Glutamatergic neuron (in vitro differentiated cells): ENCODE measurements at places on chromosomes 7 and 10.

DNA sequence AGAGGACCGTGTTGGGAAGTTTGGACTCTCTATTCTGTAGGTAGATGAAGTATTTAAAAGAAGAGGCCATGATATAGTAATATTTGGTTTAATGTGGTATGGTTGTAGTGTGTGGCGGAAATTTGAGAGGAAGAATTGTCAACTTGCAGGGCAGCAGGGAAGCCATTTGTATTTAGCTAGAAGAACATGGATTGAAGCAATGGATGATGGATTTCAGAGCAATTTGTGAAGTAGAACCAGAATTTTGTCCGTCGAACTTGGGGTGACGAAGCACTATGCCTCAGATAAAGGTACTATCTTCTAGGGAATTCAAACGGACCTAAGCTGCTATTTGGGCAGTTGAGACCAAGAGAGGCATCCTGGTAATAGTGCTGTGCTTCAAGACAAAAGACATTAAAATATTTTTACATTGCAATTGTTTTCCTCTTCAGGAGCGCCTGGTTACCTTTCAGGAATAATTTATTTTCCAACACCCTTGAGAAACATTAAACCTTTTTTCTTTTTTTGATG, 615 bp upstream of the WBP1L start:
- no peak for DNase-seq

DNA sequence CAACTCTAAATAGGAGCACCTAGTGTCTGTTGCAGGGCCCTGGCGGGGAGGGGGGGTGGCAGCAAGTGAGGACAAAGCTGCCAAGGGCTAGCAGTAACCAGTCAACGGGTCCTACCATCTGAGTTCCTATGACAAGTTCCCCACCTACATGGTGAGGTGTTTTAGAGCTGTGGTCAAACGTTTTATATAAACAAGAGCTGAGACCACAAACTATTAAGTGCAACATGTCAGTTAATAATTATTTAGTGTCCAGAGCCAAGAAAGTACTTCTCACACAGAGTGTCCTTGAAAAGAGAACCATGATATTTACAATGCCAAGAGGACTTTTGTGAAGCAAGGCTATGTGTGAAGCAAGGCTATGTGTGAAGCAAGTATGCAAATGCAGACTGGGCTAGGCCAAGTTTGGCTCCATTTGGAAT, 434.7 kb downstream of the TNS3 start:
- DNase-seq: no peak

- DNase-seq: no peak
Measured at GRCh38 chr7:102192790-102193189, 93.9 kb upstream of the SH2B2 start.

DNA sequence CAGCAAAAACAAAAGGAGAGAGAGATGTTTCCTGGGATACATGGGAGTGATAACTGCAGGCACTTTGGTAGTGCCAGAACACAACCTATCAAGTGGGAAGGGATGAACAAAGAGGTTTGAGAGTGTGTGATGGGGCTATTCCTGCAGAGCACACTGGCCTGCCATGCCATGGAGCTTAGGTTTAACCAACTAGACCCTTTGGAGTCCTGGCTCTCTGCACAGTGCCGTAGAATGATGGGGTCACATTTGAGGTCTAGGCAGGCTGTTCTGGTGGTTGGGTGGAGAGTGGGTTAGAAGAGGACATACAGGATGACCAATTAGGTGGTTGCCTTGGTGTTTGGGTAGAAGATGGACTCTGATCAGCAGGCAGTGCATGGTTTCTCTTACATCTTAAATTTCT, 101.9 kb upstream of the HABP2 start:
- DNase-seq: no peak

DNA sequence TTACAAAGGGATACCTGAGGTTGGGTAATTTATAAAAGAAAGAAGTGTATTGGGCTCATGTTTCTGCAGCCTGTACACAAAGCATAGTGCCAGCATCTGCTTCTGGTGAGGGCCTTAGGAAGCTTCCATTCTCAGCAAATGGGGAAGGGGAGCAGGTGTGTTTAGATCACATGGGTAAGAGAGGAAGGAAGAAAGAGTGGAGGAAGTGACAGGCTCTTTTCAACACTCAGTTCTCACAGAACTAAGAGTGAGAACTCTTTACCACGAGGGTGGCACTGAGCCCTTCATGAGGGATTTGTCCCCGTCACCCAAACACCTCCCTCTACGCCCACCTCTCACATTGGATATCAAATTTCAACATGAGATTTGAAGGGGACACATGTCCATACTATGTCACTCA, 506 bp upstream of the FAM170B start:
- DNase-seq: no peak

- DNase-seq: no peak
Measured at GRCh38 chr7:103134836-103135554, 13.9 kb downstream of the NAPEPLD start.
